ENCODE measurements at places on chromosomes 1 and 21. TPM values are rescaled to one million over a fixed set of nuclear protein-coding genes. Genes with fewer than 3 reads are reported as not detected.
A peak's percentile ranks its signal among the peaks of the same experiment; 100 is the strongest.

GRCh38 chr1:39729030-39729429, 9.7 kb upstream of the PPIE start:
- no peak overlapping the region for H3K4me3 ChIP-seq
- no peak for DNase-seq
- peaks cover 23% of the 10 kb centered on the region for H3K27me3 ChIP-seq
- no peak overlapping the region for H3K27ac ChIP-seq
- H3K4me1 ChIP-seq = no peaks in the 10 kb centered on the region
- H3K36me3 ChIP-seq = no peaks in the 10 kb centered on the region

DNA sequence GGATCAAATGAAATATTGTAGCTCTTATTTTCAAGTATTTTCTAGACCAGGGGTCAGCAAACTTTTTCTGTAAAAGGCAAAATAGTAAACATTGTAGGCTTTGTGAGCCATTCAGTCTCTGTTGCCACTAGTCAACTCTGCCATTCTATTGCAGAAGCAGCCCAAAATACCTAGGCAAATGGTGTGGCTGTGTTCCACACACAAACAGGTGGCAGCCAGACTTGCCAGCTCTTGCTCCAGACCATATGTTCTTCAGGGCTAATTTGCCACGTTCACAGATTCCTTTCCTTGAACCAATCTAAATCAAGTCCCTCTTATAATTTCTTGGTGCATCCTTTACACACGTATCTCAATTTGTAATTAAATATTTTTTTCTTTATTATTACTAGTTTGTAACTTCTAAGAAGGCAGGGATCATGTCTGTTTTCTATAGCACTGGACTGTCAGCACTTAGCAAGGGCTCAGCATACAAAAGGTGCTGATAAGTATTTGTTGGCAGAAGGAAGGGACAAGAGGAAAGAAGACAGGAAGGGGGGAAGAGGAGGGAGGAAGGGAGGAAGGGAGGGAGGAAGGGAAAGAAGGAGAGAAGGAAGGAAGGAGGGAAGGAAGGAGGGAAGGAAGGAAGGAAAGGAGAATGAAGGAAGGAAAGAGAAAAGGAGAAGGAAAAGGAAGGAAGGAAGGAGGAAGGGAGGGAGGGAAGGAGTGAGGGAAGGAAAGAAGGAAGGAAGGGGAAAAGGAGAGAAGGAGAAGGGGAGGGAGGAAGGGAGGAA, 106.5 kb upstream of the EDEM3 start:
- DNase-seq = no peak
- H3K4me1 ChIP-seq = no peaks in the 10 kb centered on the region
- H3K36me3 ChIP-seq = no peaks in the 10 kb centered on the region

GRCh38 chr1:241034203-241034936, 322.6 kb downstream of the RGS7 start:
- no peak overlapping the region for H3K27ac ChIP-seq
- H3K27me3 ChIP-seq = no peaks in the 10 kb centered on the region
- no peak overlapping the region for H3K4me3 ChIP-seq
- no peak for DNase-seq
- no peaks in the 10 kb centered on the region for H3K36me3 ChIP-seq

Gene SUSD4
- total RNA-seq = 0.15 TPM

DNA sequence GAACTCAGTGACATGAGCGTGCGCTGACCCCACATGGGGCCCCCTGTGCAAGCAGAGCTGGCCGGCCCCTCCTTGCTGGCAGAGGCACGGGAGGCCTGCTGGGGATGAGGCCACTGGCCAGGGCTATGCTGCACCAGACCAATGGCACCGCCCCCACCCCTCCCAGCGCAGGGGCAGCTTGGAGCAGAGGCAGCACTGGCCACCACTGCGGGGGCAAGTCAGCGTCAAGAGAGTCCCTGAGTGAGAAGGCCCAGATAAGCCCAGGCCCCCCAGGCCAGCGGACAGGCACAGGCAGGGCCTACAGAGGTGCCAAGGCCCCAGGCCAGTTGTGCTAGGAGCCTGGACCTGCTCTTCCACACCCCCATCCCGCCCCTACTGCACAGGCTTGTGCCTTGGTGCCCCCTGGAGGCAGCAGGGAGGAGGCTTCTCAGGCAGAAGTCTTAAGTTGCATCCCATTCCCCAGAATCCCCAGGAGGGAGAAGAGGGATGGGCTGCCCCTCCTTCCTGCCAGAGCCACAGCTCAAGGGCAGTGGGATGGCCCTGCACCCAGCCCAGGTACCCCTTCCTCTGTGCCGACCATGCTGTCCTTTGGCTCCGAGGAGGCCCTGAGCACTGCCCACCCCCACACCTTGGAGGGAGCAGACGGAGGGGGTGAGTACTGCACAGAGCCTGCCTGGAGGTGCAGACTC, 35.8 kb downstream of the EPHX1 start:
- no peak overlapping the region for H3K4me3 ChIP-seq
- DNase-seq = peak; percentile 69
- H3K27me3 ChIP-seq = no peaks in the 10 kb centered on the region
- peaks cover 8% of the 10 kb centered on the region for H3K4me1 ChIP-seq
- H3K27ac ChIP-seq = no peak overlapping the region

Gene KRTAP19-1
- not detected for total RNA-seq

DNA sequence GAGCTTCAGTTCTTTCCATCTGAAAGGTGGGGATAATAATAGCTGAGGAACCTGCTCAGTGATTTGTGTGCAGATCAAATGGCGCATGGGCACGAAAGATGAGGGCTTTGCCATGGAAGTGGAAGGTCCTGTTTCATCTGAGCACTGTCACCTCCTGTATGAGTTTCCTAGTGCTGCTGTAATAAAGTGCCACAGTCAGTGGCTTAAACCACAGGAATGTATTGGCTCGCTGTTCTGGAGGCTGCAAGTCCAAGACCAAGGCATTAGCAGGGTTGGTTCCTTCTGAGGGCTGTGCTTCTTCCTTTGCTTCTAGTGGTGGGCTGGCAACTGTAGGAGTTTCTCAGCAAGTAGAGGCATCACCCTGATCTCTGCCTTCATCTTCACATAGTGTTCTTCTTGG, 51.1 kb upstream of the RBM15 start:
- no peaks in the 10 kb centered on the region for H3K4me1 ChIP-seq
- H3K36me3 ChIP-seq = no peaks in the 10 kb centered on the region
- H3K27ac ChIP-seq = no peak overlapping the region
- H3K4me3 ChIP-seq = no peak overlapping the region
- no peaks in the 10 kb centered on the region for H3K27me3 ChIP-seq

- DNase-seq = no peak
- no peak overlapping the region for H3K4me3 ChIP-seq
- H3K27me3 ChIP-seq = no peaks in the 10 kb centered on the region
- H3K4me1 ChIP-seq = no peaks in the 10 kb centered on the region
- no peaks in the 10 kb centered on the region for H3K36me3 ChIP-seq
These were observed 7.7 kb downstream of the PRAMEF1 start for GRCh38 chr1:12798911-12799310.

GRCh38 chr1:193927550-193927949, 741.1 kb upstream of the B3GALT2 start:
- DNase-seq = no peak
- H3K4me1 ChIP-seq = no peaks in the 10 kb centered on the region
- no peak overlapping the region for H3K27ac ChIP-seq
- no peaks in the 10 kb centered on the region for H3K27me3 ChIP-seq
- no peak overlapping the region for H3K4me3 ChIP-seq

Gene DCDC2B
- not detected for total RNA-seq

DNA sequence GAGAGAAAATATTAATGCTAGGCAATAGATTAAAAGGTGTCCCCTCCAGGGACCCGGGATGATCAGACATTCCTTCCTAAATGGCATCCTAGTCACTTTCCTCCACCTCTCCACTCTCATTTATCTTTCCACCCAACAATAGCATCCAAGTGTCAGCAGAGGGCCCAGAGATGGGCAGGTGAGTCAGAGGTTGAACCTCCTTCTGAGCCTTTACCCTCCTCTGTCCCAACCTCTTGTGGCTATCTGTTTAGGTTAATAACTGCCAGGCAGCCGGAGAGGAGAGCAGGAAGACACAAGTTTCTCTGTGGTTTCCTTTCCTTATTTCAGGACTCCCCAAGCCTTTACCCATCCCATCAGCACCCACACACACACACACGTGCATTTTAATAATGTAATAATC, 4.1 kb downstream of the GJA5 start:
- H3K4me3 ChIP-seq = no peak overlapping the region
- no peak for DNase-seq
- no peak overlapping the region for H3K27ac ChIP-seq
- no peaks in the 10 kb centered on the region for H3K36me3 ChIP-seq

- no peaks in the 10 kb centered on the region for H3K4me1 ChIP-seq
- H3K36me3 ChIP-seq = no peaks in the 10 kb centered on the region
- no peak overlapping the region for H3K4me3 ChIP-seq
- H3K27ac ChIP-seq = no peak overlapping the region
- no peaks in the 10 kb centered on the region for H3K27me3 ChIP-seq
- no peak for DNase-seq
These were observed 245.8 kb downstream of the SPATA17 start for GRCh38 chr1:217876896-217877295.

- H3K27me3 ChIP-seq = no peaks in the 10 kb centered on the region
- H3K4me1 ChIP-seq = no peaks in the 10 kb centered on the region
- no peaks in the 10 kb centered on the region for H3K36me3 ChIP-seq
- H3K4me3 ChIP-seq = no peak overlapping the region
- no peak for DNase-seq
These were observed 31.6 kb downstream of the SMYD2 start for GRCh38 chr1:214312530-214313051.

- H3K4me3 ChIP-seq = peak overlapping the region; percentile 94
- H3K27ac ChIP-seq = peak overlapping the region; percentile 79
- H3K4me1 ChIP-seq = peaks cover 4% of the 10 kb centered on the region
- DNase-seq = peak; percentile 40
- H3K36me3 ChIP-seq = no peaks in the 10 kb centered on the region
- no peaks in the 10 kb centered on the region for H3K27me3 ChIP-seq
These were observed 32.1 kb upstream of the HMGN1 start for GRCh38 chr21:39381009-39381408.

Gene NTMT2
- not detected for total RNA-seq

- no peak for DNase-seq
- no peaks in the 10 kb centered on the region for H3K36me3 ChIP-seq
- H3K4me3 ChIP-seq = no peak overlapping the region
- no peaks in the 10 kb centered on the region for H3K27me3 ChIP-seq
These were observed 74.7 kb downstream of the RUNX1 start for GRCh38 chr21:34974162-34974981.

DNA sequence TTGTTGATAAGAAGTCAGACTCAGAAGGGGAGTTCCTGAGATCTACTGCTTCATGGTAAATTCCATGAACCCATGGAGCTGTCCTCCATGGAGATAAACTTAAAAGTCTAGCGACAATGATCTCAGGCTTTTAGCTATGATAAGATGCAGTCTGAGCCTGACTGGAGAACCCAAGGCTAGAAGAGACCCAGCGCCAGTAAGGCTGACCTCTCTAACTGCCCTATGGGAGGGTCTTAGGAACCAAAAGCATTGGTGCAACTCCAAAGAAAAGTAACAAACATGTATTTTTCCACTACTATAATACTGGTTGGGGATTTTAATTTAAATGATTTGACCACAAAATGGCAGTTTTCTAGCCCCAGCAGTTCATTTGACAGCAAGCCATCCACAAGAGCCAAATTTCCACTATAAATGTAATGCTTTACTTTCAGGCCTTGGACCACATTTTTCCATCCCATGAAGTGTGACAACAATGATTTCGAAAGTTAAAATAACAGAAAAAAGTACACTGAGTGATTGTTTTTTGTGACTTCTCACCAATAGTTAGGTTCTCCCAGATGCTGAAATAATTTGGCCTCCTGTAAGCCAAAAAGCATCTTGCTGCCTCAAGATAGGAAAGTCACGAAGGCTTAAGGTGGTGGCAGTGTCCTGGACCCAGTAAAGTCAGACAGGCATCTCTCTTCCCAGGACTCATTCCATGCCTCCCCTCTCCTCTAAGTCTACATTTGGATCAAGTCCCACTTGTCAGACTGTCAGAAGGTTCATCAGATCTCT, 43.1 kb upstream of the EXOSC10 start:
- H3K4me3 ChIP-seq = no peak overlapping the region
- H3K27ac ChIP-seq = no peak overlapping the region
- peaks cover 3% of the 10 kb centered on the region for H3K36me3 ChIP-seq
- H3K27me3 ChIP-seq = no peaks in the 10 kb centered on the region
- no peak for DNase-seq
- H3K4me1 ChIP-seq = no peaks in the 10 kb centered on the region

- H3K27me3 ChIP-seq = no peaks in the 10 kb centered on the region
- H3K36me3 ChIP-seq = no peaks in the 10 kb centered on the region
- H3K4me1 ChIP-seq = peaks cover 4% of the 10 kb centered on the region
- no peak overlapping the region for H3K27ac ChIP-seq
These were observed 27.1 kb downstream of the OSBPL9 start for GRCh38 chr1:51644020-51644419.

DNA sequence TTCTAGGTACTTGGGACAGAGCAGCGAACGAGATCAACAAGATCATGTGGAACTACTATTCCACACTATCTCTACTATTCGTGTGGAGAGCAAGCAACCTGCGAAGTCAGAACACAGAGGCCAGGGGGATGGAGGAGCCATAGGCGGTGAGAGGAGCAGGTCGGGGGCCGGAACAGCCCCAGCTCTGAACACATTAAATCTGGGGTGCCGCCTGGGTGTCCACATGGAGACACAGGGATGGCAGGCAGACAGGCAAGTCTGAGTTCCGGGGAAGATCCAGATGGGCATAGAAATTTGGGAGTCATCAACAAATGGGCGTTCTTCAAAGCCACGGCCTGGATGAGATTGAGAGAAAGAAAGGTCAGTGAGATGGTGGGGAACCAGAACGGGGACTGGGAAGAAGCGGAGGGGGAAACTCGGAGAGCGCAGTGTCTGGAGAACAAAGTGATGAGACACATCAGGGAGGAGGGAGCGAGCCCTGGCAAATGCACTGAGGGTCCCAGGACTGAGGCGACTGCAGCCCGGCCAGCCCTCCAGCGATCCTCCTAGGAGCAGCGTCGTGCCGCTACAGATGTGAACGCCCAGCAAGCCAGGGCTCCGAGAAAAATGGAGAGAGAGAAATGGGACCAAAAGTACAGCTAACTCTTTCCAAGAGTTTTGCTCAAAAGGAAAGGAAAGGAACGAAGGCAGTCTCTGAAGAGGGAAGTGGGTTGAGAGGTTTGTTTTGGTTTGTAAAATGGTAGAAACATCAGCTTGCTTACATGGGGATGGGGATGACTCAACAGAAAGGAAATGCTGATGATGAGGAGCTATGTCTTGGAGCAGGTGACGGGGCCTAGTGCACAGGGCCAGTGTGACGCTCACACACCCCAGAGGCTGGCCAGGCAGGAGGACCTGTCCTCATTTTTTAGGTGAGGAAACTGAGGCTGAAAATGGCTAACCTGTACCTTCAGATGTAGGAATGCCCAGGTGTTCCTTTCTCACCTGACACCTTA, 84.5 kb downstream of the GLIS1 start:
- H3K36me3 ChIP-seq = no peaks in the 10 kb centered on the region
- H3K4me1 ChIP-seq = no peaks in the 10 kb centered on the region
- H3K4me3 ChIP-seq = no peak overlapping the region
- DNase-seq = no peak
- no peak overlapping the region for H3K27ac ChIP-seq

- H3K36me3 ChIP-seq = no peaks in the 10 kb centered on the region
- H3K4me3 ChIP-seq = no peak overlapping the region
- DNase-seq = no peak
- H3K27me3 ChIP-seq = no peaks in the 10 kb centered on the region
These were observed 124.3 kb downstream of the ETS2 start for GRCh38 chr21:38930066-38930465.

GRCh38 chr1:157384258-157384657, 168.1 kb downstream of the FCRL5 start:
- no peaks in the 10 kb centered on the region for H3K27me3 ChIP-seq
- H3K4me3 ChIP-seq = no peak overlapping the region
- H3K36me3 ChIP-seq = no peaks in the 10 kb centered on the region

All from colonic mucosa (tissue), 4 donors.